ENCODE measurements at places on chromosomes 12 and 14.

DNA sequence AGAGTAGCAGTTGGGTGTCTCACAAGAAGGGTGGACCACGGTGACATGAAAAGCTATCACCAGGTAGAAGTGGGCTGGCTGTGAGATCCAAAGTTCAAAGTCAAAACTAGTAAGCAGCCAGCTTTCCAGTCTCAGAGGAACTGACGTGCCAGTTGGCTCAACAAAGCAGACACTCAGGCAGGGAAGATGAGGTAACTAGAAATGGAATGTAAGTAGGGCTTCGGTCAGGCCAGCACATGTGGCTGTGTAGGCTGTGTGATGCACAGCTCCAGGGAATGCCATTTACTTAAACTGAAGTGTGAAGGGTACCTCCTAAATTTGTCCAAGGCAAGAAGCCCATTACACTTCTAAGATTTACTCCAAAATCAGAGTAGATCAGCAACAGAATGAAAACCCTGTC lies 43.6 kb downstream of the PTPRR start:
- DNase-seq: no peak

DNA sequence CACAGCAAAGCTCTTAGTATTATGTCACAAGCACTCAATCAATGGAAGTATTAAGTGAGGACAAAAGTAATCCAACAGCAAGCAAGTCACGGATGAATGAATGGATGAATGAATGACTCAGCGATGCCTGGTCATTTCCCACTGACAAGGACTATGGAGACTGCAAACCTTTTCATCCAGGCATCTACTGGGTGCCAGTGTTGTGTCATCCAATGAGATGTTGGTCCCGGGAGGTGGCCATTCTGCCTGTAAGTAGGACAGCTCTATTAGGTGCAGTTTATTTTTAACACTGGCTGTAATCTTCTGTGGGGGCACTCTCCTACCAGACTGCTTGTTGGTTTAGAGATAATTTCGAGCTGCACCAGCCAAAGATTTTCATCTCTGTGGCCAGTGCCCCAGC lies 39.4 kb downstream of the STAB2 start:
- peak; percentile 31 for DNase-seq

DNA sequence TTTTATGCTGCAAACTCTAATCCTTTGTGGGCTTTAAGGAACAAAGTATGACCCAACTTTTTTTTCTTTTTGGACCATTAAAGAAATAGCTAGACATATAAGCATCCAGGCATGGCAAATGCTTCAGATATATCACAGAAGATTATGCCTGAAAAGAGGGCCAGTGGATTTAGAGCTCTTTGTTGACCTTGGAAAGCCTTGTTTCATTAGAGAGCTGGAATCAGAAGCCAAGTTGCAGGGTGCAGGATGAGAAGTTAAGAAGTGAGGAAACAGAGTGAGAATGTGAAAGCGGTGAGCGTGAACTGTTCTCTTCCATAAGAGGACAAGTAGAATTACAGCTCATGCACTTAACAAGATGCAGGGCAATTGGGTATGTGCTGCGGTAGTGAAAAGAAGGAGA lies 373.7 kb downstream of the SYT1 start:
- no peak for DNase-seq

GRCh38 chr12:122793685-122794106 lies 19.3 kb downstream of the CCDC62 start:
- DNase-seq: peak; percentile 92

DNA sequence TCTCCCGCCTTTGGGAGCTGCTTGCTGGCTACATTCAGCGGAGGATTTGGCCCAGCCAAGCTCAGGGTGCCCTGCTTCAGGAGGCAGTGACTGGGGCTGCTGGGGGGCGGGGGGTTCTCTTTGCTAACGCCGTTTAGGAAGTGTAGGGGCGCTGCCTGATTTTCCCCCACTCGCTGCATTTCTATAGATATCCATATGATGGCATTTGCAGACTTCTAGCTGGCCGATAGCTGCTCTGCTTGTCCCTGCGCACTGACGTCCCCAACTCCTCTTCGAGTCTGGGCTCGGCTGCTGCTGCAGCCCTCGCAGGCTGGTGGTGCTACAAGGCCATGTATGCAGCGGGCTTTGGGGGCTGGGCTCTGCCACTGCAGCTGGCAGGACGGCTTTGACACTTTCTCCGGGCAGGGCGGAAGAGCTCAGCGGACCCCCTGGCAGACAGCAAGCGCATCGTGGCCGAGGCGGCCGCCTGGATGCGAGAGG lies 3.1 kb downstream of the LRFN5 start:
- peak; percentile 22 for DNase-seq

GRCh38 chr12:106897082-106897481 lies 58.6 kb upstream of the TMEM263 start:
- no peak for DNase-seq

DNA sequence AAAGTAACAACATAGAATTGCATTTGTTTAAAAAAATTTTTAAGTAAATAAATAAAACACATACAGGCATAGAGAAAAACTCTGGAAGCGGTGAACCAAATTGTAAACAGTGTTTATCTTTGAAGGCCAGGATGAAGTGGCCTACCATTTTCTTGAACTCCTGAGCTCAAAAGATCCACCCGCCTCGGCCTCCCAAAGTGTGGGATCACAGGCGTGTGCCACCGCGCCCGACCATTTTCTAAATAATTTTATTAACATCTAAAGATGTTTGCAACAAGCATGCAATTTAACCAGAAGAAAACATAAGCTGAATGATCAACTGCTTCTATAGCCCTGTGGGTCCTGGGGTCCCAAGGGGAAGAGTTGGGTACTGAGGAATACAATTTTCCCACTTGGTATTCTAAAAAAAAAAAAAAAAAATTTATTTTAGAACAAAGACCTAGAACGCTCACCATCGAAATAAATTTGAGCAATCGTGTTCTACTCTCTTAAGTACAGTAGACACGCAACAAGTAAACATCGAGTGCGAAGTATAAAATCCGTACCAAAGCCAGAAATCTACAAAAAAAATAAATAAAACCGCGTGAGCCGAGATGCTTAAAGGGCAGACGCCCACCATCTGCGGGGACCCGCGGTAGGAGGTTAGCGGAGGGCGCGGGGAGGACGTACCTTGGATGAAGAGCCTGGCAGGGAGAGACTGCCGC lies 484 bp downstream of the MIS18BP1 start:
- DNase-seq: peak; percentile 70
